ENCODE measurements at places on chromosomes 6 and 20.
A peak's percentile ranks its signal among the peaks of the same experiment; 100 is the strongest.

DNA sequence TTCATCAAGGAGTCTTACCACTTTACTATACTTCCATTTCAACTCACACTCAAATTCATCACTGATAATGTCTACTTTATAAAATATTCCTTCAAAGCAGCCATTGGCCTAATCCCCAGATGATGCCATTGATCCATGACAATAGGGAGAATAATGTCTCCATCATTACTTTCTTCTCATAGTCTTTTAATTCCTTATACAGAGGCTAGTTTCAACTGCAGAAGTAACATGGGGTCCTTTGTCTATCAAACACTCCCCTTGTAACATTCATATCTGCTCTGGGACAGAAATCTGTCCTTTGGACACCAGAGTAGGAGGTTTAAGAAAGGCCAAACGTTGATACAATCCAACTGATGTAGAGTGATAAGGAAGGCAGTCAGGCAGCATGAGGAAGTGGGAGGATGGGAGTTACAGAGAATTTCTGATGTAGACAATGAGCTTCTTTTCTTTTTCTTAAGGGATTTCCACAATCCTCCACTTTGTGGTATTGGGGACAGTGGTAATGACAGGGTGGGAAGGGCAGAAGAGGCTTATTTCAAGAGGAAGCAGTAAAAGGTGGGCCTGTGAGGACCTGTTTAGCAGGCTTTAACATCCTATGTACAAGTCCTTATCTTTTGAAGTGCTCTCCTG is 18.9 kb upstream of the HLA-DOA start:
- DNase-seq = no peak

DNA sequence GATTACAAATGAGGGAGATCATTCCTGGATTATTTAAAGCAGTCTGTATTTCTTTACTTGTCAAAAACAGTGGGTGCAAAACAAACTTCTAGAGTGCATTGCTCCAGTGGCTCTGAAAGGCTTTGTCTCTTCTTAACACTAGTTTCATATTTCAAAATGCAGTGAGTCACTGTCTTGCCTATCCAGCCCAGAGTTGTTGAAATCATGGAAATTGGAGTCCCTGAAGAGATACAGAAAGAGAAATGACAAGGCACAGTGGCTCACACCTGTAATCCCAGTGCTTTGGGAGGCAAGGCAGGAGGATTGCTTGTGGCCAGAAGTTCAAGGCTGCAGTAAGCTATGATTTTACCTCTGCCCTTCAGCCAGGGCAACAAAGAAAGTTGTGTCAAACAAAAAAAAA is 11.3 kb downstream of the SLC2A12 start:
- DNase-seq = no peak

- no peak for DNase-seq
These were observed 295.7 kb upstream of the TSHZ2 start for GRCh38 chr20:52676283-52676995.

- DNase-seq = no peak
These were observed 49.5 kb upstream of the SMIM28 start for GRCh38 chr6:138328210-138328609.

GRCh38 chr6:115360602-115361325 is 699.9 kb downstream of the FRK start:
- DNase-seq = no peak

DNA sequence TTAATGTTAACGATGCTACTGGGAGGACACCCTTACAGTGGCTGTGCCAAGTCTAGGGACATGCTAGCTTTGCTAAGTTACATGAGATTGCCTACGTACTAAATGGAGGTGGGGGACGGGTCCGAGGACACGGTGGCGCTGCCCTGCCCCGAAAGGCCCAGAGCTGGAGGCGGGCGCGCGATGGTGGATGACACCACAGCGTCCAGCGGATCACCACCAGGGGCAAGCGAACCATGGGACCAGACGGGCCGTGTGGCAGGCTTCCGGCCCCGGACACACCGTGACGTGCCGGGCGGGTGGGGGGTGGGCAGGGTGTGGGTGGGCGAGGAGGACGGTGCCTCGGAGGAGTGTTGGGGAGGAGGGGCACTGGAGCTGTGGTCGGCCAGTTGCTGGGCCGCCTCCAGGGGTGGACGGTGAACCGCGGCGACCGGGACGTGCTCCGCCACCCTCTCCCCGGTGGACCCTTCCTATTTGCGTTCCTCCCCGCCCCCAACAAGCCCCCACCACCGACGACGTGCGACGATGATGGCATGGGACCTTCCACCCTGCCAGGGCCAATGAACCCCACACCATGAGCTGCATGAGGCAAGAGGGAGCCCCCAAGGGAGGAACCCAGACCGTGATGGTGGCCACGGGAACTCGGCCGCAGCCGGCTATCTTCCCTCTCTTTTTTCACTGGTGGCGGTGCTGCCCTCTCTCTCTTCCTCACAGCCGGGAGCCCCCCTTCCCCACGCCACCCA is 773.3 kb upstream of the DEFB115 start:
- DNase-seq = no peak

DNA sequence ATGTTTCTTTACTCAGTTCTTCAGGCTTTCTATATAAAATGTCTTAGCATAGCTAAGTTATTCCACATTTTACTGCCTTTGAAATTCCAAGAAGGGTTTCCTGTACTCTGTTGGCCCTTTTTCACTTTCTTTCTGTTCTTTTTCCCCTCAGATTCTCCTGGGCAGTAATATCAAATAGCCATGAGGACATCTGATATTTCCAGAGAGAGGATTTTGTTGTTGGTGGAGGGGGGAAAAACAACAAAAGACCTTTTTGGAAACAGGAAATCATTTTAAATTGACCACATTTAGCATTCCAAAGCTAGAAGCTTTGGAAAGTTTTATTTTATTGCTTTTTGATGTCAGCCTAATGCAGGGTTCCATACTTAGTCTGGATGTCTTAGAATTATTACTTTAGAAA is 445.4 kb downstream of the GJA1 start:
- DNase-seq = no peak

- DNase-seq = no peak
These were observed 63.7 kb upstream of the BEND3 start for GRCh38 chr6:107179004-107179403.

GRCh38 chr6:94074764-94075163 is 655.4 kb upstream of the EPHA7 start:
- no peak for DNase-seq

- DNase-seq = no peak
These were observed 84.4 kb downstream of the LYRM2 start for GRCh38 chr6:89554106-89554505.

DNA sequence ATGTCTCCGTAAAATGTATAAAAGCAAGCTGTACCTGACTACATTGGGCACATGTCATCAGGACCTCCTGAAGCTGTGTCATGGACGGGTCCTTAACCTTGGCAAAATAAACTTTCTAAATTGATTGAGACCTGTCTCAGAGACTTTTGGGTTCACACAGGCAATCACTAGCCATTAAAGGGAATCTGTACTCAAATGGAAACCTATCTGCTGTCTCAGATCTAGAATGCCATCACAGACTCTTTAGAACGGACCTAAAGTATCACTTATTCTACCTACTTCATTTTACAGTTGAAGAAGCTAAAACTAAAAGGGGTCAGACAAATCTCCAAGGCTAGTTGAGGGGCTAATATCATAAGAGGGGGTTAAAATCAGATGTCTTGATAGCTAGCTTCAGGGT is 11.1 kb downstream of the SAMD3 start:
- DNase-seq = no peak

DNA sequence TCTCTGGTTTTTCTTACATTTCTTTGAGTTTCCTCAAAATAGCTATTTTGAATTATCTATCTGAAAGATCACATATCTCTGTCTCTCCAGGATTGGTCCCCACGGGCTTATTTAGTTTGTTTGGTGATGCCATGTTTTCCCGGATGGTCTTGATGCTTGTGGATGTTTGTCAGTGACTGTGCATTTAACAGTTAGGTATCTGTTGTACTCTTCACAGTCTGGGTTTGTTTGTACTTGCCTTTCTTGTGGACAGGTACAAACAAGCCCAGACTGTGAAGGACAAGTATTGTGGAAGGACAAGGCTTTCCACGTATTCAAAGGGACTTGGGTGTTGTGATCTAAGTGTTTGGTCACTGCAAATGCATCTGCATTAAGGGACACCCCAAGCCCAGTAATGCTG is 49.9 kb upstream of the TOP1 start:
- no peak for DNase-seq

DNA sequence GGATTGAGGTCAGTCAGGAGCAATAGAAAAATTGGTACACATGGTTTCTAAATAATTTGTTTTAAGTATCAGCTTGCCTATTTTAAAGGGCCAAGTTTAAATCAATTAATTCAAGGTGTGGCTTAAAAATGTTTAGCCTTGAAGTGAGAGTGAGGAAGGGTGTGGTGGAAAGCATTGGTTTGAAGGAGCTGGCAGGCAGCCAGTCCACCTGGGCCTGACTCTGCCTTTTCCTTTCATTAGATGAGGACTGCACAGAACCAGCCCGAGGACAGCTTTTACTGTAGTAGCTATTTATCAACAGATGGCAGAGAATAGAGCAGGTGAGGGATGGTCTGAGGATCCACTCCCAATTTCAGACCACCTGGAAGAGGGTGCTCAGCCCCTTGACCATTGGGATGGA is 42.4 kb downstream of the DHX35 start:
- no peak for DNase-seq

- DNase-seq = no peak
These were observed 196.7 kb upstream of the KCNQ5 start for GRCh38 chr6:72425003-72425681.

GRCh38 chr6:21459641-21460040 is 133.9 kb upstream of the SOX4 start:
- no peak for DNase-seq

GRCh38 chr20:59299945-59300332 is 472 bp upstream of the EDN3 start:
- no peak for DNase-seq

GRCh38 chr20:10654250-10654610 is 19.6 kb downstream of the JAG1 start:
- DNase-seq = no peak

- DNase-seq = no peak
These were observed 5.8 kb downstream of the ACOT13 start for GRCh38 chr6:24672620-24673182.

DNA sequence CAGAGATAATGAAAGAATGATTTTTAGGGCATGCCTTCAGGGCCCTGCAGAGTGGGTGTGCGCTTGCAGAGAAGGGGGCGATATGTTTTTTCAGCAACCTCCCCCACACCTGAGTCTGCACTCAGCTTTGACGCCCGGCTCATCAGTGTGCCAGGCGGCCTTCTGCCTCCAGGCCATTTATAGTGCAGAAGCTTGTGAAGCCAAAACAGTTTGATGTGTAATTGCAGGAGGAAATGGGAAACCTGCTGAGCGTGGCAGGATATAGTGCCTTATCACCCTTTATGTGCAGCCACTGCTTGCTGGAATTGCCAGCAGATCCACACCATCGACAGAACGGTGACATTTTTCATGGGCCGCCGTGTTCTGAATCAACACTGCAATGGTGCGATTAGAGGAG is 178.2 kb downstream of the CDH4 start:
- DNase-seq = no peak

DNA sequence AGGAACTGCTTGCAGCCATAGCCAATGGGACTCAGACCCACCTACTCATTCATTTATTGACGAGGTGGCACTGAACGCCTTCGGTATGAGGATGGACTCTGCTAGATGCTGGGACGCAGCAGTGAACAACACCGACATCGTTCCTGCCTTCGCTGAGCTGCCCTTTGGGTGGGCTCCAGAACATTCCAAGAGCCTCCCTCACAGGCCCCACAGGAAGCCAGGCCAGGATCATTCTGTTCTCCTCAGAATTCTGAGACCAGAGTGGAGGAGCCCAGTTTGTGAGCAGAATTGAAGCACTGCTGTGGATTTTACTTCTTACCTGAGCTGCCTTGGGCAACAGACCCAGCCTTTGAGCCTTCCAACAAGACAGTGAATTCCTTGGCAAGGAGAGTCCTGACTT is 82.1 kb downstream of the KCNB1 start:
- no peak for DNase-seq

GRCh38 chr6:39794231-39794630 is 2.1 kb downstream of the DAAM2 start:
- no peak for DNase-seq

DNA sequence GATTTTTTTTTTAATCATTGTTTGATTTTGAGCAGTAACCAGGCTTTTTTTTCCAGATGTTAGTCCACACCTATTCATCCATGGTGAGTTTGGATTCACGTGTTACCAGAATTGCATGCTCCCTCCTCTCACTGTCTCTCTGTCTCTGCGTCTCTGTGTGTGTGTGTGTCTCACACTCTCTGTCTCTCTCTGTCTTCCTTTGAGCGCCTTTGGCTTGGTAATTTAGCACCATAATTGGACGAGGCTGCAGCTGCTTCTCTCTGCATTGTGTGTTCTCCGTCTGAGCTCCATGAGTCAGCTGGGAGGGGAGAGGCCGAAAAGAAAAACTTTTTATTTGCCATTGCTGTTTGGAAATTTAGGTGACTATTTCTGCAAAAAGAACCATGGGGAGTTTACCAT is 3.4 kb downstream of the TFAP2B start:
- DNase-seq = no peak

- no peak for DNase-seq
These were observed 42.9 kb downstream of the BCAS4 start for GRCh38 chr20:50837532-50838321.

DNA sequence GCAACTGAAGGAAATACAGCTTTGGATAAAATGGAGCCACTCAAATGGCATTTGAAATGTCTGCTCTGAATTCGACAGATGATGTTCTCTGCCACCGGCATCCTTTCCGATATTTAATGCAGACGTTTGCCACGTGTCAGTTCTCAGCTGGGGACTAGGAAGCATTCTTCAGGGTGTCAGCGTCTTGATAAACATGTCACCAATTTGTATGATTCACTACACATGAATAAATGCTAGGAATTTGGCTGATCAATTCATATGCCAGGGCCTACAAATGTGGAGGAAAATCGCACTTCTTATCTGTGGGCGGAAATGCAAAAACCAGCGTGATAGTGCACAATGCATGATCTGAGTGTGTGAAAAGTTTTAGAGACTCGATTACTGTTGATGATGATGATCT is 169.5 kb downstream of the SLC24A3 start:
- no peak for DNase-seq

- peak; percentile 60 for DNase-seq
These were observed 1.3 kb upstream of the UNC5CL start for GRCh38 chr6:41040101-41040939.

GRCh38 chr6:149855741-149856140 is 8.4 kb downstream of the LRP11 start:
- DNase-seq = no peak

DNA sequence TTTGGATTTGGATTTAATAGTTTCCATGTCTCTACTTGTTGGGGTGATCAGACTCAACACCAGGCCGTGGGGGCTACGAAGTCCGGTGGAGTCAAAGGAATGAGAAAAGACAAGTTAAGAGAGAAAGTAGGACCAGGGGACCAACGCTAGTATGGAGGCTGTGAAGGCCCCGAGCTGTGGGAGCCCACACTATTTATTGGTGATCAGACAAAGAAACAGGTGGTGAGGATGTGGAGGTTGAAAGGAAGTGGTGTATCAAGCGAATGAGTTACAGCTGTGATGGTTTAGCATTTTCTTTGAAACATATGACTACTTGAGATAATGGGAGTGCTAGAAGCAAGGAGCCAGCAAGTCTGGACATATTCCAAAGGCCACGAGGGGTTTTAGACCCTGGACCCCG is 62.4 kb downstream of the AKAP7 start:
- no peak for DNase-seq

- no peak for DNase-seq
These were observed 213.3 kb downstream of the ZDHHC14 start for GRCh38 chr6:157594292-157594691.

Data from H54 (cell line).